Stimulated activated CD8-positive, alpha-beta memory T cell treated with anti-CD3 and anti-CD28 coated beads, Interleukin-12 subunit alpha, Interleukin-12 subunit beta, amount 100 ng/mL, for 4 hours (primary cell): ENCODE measurements at places on chromosomes 2 and 18.

DNA sequence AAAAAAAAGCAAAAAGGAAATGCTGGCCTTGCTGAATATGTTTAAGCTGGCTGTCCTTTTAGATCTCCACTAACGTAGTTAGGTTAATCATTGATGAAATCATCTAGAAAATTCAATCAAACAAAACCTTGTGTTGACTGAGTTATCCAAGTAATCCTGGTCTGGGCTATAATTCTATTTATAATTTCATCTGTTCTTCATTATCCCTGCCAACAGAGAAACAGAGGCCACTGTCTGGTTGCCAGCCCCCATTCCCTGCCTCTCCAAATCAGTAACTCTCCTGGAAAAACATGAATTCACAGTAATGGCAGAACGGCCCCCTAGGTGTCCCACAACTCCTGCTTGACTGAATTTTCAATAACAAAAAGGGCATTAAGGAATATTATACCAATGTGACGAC, 24.6 kb downstream of the DOCK10 start:
- no peak for DNase-seq

DNA sequence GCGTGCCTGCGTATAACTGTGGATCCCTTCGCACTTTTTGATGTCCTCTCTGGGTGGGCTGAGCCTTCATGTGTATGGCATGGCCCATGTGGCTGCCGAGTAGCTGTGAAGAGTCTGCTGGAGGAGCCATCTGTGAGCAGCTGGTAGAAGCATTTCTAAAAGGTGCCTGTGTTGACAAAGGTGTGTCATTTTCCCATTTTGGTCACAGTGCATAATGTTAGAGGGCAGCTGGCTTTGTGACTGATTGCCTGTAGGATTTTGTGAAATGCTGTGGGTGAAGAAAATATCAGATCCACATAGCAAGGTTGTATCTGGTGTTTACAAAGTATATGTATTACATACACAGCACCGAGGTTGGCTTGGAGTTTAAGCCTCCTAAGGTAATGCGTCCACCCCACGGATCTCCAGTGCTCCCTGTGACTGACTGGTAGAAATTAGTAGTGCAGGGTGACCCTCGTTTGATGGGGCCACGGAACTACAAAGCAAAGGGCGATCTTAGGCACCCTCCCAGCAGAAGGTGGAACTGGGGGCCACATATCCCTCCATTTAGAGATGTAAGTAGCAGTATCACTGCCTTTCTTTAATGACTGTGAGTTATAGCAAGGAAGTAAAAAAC, 16.5 kb downstream of the GATA6 start:
- DNase-seq, result no peak

DNA sequence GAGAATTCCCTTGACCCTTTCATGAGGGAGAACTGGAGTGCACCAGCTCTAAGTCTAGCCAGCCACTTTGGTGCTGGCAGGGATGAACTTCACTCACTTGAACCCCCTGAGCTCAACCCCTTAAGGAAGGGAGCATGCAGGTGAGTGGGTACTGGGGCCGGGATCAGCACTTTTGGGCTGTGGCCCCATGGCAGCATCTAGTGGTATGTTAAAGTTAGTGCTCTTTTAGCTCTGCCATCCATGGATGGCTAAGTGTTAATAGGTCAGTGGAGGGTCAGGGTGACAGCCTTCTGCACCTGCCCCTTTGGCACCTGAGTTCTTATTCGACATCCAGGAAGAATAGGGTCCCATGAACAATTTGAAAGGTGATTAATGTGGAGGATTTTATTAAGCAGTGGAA, 689.0 kb upstream of the FSHR start:
- DNase-seq, result no peak

DNA sequence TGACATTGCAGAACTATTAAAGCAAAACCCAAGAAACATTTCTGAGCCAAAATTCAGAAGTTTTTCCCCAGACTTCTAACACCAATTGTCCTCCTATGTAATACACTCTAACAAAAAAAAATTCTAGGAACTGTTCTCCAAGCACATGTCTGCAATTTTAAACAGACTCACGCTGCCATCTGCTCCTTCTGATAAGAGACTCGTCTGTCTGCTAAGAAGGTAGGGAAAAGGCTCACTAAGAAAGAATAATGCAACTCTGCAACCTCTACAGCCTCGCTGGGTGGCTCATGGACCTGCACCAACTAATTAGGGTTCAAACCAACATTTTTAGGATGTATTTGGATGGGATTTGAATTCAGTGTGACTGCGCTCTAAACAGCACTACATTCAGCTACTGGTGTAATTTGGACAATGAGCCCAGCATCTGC, 366.5 kb downstream of the DSC3 start:
- no peak for DNase-seq

DNA sequence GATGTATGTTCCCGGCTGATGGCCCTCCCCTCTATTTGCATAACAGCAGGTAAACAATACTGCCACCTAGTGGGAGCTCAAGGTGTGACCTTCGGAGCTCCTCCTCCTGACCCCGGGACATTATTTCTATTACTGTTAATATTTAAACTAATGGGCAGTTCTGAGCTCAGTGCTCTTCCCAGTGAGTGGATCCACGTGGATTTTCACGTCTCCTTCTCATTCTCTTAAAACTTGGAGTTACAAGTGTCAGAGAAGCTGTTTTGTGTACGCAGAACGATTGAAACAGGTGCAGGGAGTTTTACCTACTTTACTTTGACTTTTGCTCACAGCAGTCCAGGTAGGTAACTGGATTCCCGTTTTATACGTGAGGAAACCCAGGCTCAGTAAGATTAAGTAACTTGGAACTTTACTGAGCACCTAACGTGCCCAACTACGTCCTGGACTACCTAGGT, 127.3 kb downstream of the PRKCE start:
- DNase-seq, result peak; percentile 25

- no peak for DNase-seq
These were observed 43.5 kb upstream of the ZNF397 start for GRCh38 chr18:35197296-35197695.

- DNase-seq, result no peak
These were observed 18.4 kb upstream of the KANSL1L start for GRCh38 chr2:210189452-210190138.

- DNase-seq, result no peak
These were observed 48.0 kb downstream of the TRABD2A start for GRCh38 chr2:84832772-84833461.

GRCh38 chr2:211455216-211455841, 898.9 kb downstream of the CPS1 start:
- DNase-seq, result no peak

- no peak for DNase-seq
These were observed 214.2 kb downstream of the TNS1 start for GRCh38 chr2:217788669-217789002.

DNA sequence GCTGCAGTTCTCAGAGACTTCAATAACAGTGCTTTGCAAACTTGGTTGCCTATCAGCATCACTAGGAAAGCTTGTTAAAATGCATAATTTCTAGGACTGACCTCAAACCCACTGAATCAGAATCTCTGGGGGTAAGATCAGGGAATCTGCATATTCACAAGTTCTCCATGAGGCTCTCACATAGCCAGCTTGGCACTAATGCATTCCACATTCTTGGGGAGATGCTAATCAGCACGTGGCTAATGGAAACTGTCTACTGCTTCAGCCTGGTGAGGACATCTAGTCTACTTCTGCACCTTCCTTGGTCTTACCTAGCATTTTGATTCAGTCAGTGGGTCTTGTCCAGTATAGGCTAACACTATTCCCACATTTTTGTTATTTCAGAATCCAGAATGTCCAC, 56.3 kb downstream of the RBKS start:
- DNase-seq, result no peak

GRCh38 chr2:134139611-134140010, 114.3 kb upstream of the MGAT5 start:
- DNase-seq, result no peak

- DNase-seq, result no peak
These were observed 161.5 kb downstream of the WDR7 start for GRCh38 chr18:56812674-56813073.

DNA sequence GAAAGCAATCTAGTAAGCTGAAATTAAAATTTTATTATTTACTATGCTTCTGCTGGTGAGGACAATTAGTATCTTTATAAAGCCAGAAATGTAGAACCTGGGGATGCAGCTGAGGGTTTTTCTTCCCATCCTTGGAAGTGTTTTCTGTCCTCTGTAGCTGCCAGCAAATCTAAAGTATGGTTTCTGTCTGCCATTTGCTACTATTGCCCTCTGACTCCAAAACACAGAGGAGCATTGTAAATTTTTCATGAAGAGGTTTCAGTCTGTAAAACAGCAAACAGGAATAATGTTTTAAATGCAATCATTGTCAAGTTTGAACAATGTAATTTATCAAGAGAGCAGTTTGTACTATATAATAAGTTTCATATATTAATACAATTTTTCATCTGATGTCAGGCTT, 258.8 kb downstream of the ZNF407 start:
- no peak for DNase-seq

- no peak for DNase-seq
These were observed 97.4 kb upstream of the LRATD1 start for GRCh38 chr2:14535156-14535555.

- no peak for DNase-seq
These were observed 50.5 kb downstream of the ZNF516 start for GRCh38 chr18:76444446-76445105.
